NCI-H1105 (cell line): ENCODE measurements at places on chromosomes 13 and 19.

GRCh38 chr13:23509781-23510543, 60.2 kb upstream of the TNFRSF19 start:
- no peak for DNase-seq

- no peak for DNase-seq
Measured at GRCh38 chr13:77065461-77066147, 38.6 kb upstream of the FBXL3 start.

DNA sequence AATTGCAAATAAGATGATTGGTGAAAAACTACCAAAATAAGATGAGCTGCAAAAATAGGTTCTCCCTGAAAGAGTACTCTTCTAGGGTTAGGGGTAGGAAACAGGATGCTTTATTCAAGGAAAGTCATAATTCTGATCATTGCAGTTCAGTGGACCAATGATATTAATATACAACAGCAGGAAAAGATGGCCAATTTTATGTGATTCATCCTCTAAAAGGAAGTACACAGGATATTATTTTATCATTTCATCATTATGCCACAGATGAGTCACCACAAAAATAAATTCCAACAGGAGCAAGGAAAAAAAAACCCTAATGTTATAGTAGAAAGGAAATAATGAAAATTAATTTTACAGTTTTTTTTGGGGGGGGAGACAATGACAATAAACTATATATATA, 205.0 kb downstream of the NALCN start:
- DNase-seq = no peak

GRCh38 chr19:31334849-31335624, 14.2 kb downstream of the TSHZ3 start:
- DNase-seq = no peak

DNA sequence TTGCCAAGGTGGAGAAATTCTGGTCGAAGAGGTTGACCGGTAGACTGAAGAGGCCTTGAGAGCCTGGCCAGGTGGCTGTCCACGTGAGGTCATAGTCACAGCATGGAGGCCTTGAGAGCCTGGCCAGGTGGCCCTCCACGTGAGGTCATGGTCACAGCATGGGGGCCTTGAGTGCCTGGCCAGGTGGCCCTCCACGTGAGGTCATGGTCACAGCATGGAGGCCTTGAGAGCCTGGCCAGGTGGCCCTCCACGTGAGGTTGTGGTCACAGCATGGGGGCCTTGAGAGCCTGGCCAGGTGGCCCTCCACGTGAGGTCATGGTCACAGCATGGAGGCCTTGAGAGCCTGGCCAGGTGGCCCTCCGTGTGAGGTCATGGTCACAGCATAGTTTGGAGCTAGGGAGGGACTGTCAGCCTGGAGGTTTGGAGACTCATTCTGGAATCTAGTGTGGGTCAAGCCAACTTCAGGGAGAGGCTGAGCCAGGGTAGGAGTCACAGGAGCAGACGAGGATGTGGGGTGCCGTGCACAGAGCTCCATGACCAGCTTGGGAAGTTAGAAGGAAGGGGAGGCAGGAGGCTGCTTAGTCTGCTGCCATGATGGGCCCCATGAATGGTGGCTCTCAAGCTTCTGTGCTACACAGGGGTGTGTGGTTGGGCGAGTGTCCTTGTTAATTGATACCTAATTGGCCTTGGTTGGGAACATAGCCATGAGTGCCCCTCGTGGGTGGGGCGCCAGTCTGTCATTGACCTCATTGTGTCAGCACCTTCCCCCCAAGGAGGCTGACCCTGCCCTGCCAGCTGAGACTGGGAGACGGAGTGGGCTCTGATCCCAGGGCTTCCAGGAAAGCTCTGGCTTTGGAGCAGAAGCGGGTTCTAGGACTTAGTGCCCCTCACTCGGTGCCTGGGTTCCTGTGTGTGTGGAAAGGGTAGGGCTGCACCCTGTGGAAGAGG, 4.0 kb downstream of the LENG9 start:
- DNase-seq = no peak

DNA sequence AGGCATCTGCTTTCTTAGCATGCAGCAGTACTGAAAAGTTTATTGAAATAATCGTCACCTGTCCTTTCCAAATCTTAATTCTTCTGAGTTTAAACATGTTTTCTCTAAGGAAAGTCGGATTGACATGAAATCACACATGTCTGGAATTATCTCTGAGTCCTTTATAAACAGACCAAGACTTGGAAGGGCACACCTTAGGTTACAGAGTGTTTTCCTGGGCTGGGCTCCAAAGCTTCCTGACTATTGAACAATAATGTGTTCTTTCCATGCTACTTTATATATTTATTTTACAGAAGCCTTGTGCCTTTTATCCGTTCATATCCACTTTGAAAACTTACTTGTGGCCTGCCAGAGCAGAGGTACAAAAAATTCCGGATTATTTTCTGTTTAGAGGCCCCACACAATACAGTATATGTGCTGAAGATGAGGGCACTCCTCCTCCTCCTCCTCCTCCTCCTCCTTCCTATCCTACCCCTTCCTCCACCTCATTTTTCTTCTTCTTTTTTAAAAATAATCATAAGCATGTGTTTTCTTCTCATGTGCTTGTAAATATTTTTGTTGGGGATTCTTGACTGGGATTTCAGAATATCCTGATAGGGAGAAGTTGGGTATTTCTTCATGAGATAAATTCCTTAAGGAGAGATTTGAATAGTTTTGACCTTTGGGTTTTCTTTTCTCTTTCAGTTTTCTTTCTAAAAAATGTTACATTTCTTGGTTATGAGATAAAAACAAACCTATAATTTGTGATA, 52.3 kb downstream of the LRCH1 start:
- DNase-seq = no peak

DNA sequence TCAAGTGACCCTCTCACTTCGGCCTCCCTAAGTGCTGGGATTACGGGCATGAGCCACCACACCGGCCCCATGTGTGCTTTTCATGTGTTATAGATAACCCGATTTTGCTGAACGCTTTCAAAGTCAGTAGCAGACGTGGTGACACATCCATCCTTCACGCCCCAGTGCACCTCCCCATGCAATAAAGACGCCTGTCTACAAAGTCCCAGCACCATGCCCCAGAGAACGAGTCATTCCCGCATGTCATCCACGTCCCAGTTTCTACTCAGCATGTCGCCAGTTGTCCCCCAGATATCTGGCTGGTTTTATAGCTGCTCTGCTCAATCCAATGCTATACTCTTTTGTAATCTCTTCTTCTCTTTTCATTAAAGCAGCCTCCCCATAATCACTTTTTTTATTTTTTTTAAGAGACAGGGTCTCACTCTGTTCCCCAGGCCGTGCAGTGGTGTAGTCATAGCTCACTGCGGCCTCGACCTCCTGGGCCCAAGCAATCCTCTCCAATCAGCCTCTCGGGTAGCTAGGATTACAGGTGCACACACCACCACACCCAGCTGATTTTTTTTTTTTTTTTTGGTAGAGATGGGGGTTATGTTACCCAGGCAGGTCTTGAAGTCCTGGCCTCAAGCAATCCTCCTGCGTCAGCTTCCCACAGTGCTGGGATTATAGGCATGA, 42.5 kb downstream of the DNM2 start:
- no peak for DNase-seq

GRCh38 chr13:56424246-56424645, 716.5 kb upstream of the PRR20A start:
- no peak for DNase-seq

DNA sequence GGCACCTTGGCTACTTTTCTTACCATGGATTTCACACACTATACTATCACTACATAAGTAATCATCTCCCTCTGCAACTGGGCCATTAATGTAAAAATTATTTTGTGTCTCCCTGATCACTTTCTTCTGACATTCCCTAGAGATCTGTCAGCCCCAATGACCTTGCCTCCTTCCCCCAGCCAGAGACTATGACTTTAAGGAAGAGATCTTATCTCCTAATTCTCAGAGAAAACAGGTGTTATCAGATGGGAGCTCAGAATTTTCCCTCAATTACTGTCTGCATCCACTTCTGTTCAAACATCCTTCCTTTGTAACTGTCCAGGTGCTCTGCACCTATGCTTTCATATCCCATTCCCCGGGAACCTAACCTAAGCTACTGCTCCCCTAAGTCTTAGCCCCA, 397.5 kb downstream of the DIAPH3 start:
- DNase-seq = no peak

GRCh38 chr13:96621634-96622183, 372.6 kb downstream of the OXGR1 start:
- no peak for DNase-seq

DNA sequence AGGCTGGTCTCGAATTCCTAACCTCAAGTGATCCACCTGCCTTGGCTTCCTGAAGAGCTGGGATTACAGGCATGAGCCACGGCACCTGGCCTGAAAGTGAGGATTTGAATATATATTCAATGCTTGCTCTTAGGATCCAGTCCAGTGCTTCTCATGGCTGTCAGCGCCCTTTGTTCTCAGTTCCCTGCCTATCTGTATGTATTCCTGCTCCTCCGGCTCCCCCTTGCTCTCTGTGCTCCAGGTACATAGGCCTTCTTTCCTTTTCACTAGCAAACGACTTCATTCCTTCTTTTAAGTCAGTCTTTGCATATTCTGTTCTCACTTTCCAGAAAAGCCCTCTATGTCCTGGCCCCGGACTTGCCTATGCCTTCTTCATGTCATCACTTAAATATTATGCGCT, 232.8 kb downstream of the DACH1 start:
- no peak for DNase-seq

DNA sequence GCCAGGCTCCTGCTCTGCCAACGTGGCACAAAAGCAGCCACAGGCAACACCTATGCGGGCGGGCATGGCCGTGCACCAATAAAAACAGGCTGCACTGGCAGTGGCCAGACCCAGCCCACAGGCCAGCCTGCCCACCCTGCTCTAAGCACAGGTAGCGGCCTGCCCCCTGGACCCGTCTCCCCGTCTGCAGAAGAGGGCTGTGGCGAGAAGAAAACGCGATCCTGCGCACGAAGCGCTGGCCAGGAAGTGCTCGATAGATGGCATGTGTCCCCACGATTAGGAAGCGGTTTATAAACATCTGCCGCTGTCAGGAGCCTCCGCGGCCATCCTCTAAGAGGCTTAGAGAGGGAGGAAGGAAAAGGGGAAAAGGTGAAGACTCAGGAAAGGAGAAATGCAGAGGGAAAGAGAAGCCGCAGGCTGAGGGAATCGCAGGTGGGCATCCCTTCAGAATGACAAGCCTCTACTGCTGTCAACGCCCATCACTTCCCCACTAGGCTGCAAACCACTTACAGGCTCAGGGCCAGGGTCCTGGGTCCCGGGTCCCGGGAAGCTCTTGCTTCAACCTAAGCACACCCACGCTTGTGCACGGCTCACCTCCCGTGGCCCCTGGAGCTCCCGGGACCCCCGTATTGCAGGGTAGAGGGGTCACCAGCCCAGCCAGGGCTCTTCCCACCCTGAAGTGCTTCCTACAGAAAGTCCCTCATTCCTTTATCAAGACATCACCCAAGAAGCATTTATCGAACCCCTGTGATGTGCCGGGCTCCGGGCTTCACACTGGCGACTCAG, 10.5 kb downstream of the MLLT1 start:
- DNase-seq = no peak

DNA sequence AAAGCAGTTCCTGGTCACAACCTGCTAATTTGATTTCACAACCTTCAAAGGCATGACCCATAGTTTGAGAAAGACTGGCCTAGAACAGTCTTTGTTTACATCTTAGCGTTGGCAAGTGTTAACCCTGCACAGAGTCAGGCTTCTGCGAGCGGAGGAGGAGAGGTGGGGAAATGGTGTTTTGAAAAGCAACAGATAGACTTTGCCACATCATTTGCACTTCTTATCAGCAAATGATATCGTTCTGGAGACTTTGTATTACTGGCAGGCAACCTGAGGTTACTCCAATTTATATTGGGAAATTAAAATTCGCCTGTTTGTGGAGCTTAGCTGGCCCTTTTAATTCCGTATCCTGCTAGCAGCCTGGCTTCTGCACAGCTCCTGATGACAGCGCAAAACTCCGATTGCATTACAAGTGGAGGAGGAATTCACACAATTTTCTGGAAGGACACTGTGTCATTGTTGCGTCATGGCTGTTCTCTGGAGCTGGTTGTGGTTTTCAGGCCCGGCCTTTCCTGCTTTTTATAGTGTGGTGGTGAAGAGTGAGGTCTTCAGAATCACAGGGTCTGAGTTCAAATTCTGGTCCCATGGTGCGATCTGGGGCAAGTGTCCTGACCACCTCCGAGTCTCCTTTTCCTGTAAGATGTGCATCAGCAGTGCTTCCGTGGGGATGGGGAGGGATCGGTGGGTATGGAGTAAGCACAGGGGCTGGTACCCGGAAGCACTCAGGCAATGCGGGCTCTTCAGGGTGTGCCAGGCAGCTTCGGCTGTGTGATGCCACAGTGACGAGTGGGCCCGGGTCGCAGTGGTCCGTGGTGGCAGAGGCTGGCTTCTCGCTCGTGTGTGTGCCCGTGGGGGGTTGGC, 49.1 kb upstream of the EHD2 start:
- DNase-seq = no peak

DNA sequence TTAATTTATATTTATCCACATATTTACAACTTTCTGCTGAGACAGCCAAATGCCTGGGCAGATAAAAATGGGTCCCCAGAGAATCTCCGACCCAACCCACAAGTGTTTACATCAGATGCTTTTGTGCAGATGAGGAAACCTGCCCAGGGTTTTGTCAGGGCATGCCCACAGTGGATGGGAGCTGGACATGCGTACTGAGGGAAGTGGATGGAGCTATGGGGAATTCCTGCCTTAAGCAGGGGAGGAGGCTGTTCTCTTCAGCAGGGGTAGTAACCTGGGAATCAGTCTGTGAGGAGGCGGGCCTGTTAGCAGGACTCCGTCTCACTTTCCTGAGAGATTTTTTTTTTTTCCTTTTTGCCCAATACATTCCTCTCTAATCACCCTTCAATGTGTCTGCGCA, 122.9 kb downstream of the RFC3 start:
- no peak for DNase-seq

- DNase-seq = no peak
Measured at GRCh38 chr19:18408053-18408476, 10.6 kb upstream of the LRRC25 start.

DNA sequence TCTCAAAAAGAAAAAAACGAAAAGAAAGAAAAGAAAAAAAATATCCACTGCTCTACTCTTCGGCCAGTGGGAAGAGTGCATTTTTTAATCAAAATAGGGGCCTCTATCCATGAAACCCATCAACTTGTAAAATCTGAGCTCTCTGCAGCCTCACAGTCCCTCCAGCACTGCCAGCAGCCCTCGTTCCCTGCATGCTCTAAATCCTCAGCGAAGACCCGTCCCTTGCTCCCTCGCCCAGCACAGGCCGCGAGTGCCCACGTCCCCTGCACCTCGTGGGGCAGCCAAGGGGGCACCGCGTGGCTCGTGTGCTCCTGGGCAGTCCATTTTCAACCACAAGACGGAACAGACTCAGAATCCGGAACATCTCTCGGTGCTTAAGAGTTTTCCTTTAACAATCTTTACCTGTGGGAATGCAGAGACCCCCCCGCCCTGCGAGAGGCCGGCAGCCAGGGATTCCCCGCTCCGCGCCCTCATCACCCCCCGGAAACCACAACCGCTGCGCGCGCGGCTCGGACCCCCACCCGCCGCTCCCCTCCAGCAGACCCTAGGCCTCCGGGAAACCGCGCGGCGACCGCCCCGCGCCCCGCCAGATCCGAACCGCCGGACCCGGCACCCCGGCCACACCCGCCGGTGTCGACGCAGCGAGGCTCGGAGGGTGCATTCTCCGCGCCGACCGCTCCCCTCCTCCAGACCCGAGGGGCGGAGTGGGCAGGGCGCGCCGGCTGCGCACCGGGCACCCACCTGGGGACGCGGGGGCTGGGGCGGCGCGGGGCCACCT, 638 bp downstream of the ANKRD27 start:
- no peak for DNase-seq
